ENCODE measurements at places on chromosomes 5 and 9.
A peak's percentile ranks its signal among the peaks of the same experiment; 100 is the strongest.

DNA sequence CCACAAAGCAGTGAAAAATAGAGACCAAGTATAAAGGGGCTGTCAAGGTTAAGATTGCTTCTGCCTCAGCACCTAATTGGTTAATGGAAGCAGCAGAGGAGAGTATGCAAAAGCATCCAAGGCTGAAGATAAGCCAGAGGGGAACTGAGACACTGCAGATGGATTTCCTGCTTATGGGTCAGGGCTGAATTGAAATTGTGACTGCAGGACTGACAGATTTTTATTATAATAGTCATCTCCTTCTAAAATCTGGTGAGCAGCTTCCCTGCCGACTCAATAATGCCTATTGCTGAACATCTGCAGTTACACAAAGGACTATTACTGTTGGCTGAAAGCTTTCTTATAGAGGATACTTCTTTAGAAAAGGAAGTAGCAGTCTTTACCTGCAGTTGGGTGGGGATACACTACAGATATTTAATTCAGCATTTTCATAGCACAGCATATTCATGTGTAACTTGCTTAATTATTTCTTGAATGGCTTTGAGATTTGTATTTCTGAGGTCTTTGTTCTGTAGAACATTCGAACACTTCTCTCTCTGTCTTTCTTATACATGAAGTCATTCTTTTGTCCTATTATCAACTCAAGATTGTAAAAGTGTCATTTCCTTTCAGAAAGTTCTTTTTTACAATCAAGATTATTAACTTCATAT is 363.0 kb upstream of the RIOK2 start:
- no peak for DNase-seq

- DNase-seq = no peak
Observed at GRCh38 chr9:121651295-121652020, at the start of gene DAB2IP. Gene DAB2IP (plus strand): TSS chr9:121651634. CDS start chr9:121651776, 142 bp downstream.

DNA sequence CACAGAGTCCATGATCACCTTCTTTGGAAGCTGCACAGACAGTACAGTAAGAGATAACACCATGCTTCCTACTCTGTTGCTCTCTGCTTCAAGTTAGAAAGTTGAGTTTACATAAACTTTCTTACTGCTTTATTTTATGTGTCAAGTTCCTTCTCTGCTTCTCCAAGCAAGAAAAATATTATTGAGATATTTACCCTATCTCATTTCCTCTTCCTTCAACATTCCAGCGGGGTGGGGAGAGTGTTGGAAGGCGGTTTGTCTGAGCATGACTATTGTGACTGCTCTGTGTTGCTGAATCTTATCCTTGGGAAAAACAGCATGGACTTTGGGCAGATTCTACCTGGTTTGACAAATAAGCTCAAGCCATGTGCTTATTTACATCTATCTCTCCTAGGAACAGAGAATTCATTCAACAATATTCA is 66.9 kb upstream of the EPB41L4A start:
- no peak for DNase-seq

GRCh38 chr5:55868846-55869245 is 17.7 kb downstream of the IL31RA start:
- no peak for DNase-seq

- DNase-seq = no peak
Observed at GRCh38 chr9:17024129-17024528, 110.7 kb upstream of the CNTLN start.

DNA sequence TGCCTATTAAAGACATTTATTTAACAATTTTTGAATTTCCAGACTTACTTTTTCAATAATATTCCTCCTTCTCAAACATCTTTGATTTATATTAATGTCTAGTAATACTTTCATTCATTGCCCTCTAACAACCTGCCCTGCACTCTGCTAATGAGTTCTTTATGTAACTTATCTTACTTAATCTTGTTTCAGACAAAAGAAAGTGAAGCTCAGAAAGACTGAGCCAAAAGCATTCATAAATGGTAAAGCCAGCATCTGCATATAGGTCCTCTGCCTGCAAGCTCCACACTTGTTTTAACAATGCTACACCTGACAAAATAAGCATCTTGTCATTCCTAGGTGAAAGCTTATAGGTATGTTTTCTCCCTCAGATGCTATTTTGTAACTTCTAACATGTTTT is 2.4 kb upstream of the TNPO1 start:
- no peak for DNase-seq

GRCh38 chr5:174798551-174798951 is 74.2 kb downstream of the MSX2 start:
- DNase-seq = no peak

DNA sequence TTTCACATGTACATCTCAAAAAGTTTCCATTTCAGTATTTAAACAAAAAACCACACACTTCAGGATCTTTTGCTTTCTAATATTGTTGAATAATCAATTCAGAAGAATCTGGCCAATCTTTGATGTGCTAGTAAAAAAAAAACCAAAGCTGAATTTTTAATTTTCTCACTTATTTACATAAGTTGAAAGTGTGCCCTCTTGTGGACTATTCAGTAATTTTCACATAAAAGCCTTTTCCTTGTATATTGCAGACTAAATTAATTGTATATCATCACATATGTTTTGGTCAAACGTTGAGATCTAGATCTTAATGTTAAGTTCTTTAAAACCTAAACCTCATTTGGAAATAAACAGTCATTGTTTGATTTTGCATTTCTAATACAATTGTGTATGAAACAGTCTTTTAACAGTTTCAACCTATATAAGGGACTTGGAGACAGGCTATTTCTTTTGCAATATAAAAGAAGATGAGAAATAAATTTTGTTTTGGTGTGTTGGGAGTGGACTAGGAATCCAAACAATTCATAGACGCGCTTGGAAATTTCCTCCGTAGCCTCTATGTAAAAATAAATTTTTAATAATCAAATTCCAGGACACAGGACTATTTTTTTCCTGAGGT is 68.1 kb downstream of the NIPBL start:
- DNase-seq = peak; percentile 14

DNA sequence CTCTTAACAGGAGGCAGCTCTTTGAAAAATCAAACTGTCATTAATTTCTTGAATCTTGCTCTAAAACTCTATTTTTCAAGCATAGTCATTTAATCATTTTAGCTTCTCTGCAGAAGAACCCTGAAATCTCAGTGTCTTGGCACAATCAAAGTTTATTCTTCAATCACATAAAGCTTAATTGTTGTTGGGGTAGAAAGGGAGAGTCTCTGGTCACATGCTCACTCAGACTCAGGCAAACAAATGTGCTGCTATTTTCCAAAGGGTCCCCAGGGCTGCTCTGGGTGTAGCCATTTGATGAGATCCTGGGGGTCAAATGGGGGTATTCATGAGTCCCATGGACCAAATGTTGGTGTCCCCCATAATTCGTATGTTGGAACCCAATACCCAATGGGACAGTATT is 114.8 kb downstream of the MSX2 start:
- no peak for DNase-seq

DNA sequence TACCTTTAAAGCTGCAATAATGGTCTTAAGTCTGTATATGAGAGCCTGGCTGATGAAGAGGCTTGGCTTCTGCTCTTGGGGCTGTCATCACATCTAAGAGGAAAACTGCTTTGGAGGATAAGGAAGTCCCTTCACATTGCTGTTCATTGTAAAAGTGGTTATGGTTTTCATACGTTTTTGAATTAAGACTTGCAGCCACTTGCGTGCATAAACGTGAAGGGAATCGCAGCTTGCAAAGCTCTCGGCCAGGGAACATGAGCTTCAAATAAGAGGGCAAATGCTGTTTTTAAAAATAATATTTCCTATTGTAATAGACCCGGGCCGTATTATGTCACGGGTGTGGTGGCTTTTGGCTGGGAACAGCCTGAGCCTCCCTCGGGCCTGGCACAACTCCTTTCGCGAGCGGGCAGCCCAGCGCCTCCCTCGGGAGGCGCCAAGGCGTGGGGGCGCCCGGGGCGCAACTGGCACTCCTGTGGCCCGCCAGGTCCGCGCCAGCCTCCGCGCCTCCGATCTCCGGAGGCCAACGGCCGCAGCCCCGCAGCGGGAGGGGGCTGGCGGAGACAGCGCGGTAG is 538 bp upstream of the ARHGEF28 start:
- no peak for DNase-seq

- no peak for DNase-seq
Observed at GRCh38 chr5:33601881-33602280, 161.1 kb downstream of the TARS1 start.

GRCh38 chr5:68176802-68177479 is 38.6 kb upstream of the PIK3R1 start:
- no peak for DNase-seq

DNA sequence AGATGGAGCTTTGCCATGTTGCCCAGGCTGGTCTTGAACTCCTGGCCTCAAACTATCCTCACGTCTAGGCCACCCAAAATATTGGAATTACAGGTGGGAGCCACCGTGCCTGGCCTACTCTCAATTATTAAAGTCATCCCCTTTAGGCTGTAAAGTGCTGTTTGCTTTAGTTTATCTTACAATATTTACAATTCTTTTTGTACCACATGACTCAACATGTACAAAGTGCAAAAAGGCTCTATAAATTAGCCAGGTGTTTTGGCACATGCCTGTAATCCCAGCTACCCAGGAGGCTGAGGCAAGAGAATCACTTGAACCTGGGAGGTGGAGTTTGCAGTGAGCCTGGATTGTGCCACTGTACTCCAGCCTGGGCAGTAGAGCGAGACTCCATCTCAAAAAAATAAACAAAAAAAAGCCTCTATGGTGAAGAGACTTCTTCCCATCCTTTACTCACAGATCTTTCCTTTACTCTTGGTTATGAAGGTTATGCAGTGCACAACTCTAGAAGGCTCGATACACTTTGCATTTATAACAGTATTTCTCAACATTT is 28.5 kb upstream of the MLLT3 start:
- DNase-seq = no peak

DNA sequence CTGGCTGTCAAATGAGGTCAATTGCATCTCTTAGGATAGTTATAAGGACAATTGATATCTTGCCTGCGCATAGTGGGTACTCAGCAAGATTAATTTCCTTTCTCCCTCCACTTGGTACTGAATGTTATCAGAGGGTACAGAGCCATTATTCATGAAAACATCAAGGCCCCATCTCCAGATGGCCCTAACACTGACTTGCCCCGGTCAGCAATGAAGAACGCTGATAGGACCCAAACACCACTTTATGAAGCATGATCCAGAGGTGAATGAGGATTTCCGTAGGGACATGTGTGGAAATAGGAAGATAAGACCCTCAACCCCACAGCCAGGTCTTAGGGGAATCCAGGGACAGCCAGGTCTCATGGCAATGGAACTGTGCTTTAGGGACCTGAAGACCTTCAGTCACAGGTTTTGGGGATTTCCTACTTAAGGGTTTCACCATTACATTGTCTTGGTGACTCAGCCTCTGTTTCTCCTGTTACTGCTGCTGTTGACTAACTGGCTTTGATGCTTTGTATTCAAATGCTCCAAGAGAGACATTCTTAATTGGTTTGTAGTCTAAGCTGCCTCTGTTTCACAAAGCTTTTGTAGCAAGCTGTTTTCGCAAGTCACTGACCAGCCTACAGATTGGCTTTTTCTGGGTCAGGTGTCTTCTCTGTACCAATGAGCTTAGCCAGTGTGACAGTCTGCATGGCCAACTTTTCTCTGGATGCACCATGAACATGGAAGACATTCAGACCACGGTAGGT is 35.3 kb upstream of the IQGAP2 start:
- DNase-seq = no peak

- no peak for DNase-seq
Observed at GRCh38 chr9:72473474-72474261, 47.7 kb upstream of the TMC1 start.

DNA sequence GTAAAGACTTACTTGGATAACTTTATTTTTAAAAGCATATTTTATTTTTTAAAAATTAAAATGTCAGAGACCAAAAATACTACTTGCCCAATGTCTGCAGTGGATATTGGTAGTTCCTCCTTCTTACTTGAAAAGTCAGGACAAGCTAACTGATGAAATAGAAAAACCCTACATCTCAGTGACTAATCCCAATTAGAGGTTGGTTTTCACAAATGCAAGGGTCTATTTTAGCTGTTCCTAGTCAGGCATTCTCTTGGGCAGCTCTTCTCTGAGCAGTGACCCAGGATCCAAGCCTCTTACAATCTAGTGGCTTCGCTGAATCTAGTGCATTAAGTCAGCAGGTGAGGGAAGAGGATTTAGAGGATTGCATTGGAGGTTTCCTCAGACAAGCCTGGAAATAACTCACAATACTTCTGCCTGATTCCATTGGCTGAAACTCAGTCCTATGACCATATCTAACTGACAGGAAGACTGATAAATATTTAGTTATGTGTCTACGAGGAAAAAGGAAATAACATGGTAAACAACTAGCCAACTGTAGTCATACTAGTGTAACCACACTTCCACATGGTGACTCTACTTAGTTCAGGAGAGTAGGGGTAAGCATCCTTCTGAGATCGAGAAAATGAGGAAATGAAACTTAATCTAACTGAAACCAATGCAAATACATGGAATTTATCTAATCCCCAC is 34.2 kb upstream of the MIER3 start:
- no peak for DNase-seq

- DNase-seq = no peak
Observed at GRCh38 chr9:21326526-21327139, 8.6 kb downstream of the KLHL9 start.

GRCh38 chr5:74231697-74232096 is 408.8 kb downstream of the ENC1 start:
- no peak for DNase-seq

DNA sequence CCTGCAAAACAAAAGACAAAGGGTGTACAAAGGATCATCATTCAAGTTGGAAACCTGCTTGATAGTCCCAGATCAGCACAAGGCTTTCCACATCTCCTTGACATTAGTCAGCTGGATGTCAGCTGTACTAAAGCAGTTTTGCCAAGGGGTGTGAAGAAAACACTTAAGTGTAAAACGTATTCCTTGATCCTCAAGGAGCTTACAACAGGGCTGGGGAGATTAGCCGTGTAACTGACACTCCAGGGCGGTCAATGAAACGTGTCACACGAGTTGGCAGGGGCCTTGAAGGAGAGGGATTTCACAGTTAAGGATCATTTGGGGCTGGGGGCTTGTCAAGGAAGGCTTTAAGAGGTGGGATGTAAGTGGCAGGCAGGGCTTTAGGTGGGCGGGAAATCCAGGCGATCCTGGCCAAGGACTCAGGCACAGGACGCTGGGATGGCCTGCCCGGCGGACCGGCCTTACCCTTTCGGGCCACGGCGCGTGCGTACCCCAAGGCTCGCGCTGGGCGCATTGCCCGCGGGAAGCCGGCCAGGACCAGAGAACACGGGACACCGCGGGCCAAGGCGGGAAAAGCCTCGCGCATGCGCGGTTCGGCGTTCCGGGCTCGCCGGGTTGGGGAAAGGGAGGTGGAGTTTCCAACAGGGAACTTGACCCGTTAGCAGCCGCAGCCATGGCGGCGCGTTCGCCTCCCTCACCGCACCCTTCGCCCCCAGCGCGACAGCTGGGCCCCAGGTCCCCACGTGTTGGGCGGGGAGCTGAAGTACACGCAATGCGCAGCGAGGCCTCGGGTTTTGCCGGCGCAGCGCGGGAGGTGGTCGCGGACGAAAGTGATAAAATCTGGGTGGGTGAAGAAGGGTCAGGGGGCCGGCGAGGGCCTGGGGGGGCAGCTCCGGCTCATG is at the start of gene CNTLN:
Gene CNTLN, plus strand, starts transcription at position 645 of the 899 bp plus-strand sequence. Its CDS starts 26 bp downstream, at position 671.
- DNase-seq = peak; percentile 60

- DNase-seq = no peak
Observed at GRCh38 chr9:3608011-3608410, 82.2 kb upstream of the RFX3 start.

- no peak for DNase-seq
Observed at GRCh38 chr9:122376796-122377195, 6.0 kb downstream of the PTGS1 start.

GRCh38 chr5:150227606-150228273 is 37.9 kb downstream of the SLC6A7 start:
- no peak for DNase-seq

GRCh38 chr9:126955811-126956210 is 41.2 kb downstream of the RALGPS1 start:
- no peak for DNase-seq
